ENCODE measurements at places on chromosomes 1 and 21. TPM values are rescaled to one million over a fixed set of nuclear protein-coding genes. Genes with fewer than 3 reads are reported as not detected.

GRCh38 chr1:183471743-183472487, 384 bp upstream of the SMG7 start:
- peak; percentile 96 for DNase-seq

GRCh38 chr1:84298328-84298683, 3.2 kb upstream of the SAMD13 start:
- peak; percentile 9 for DNase-seq

DNA sequence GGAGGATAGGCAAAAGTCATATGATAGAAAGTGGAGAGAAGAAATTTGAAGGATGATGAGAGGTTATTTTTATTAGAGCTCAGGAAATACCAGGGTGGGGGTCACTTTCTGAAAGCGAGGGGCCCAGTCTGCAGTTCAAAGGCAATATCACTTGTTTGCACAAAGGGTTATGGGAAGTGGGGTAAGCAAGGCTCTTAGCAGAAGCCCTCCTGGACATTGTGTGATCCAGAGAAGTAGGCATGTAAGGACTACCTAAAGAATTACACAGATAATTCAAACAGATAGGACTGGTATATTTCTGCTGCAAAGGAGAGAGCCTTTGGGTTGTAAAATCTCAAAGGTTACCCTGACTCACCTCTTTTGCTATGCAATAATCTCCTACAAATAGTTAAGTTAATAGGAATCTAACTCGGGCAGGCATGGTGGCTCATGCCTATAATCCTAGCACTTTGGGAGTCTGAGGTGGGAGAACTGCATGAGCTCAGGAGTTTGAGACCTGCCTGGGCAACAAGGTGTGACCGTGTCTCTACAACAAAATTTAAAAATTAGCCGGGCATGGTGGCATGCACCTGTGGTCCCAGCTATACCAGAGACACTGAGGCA, 25.2 kb upstream of the PRRC2C start:
- no peak for DNase-seq

DNA sequence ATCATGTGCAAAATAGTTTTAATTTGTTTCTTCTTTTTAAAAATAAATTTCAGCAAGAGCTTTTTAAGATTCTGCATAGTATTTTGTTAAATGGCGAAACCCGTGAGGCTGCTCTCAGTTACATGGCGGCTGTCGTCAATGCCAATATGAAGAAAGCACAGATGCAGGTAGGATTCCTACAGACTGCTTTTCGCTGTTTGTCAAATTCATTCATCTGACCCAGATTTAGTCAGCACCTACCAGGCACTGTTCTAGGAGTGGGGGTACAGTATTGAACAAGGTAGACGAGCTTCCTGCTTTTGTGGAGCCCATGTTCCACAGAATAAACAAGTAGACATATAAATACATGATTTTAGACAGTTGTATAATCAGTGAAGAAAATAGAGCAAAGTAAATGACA, 78.1 kb upstream of the KIF1B start:
- no peak for DNase-seq

DNA sequence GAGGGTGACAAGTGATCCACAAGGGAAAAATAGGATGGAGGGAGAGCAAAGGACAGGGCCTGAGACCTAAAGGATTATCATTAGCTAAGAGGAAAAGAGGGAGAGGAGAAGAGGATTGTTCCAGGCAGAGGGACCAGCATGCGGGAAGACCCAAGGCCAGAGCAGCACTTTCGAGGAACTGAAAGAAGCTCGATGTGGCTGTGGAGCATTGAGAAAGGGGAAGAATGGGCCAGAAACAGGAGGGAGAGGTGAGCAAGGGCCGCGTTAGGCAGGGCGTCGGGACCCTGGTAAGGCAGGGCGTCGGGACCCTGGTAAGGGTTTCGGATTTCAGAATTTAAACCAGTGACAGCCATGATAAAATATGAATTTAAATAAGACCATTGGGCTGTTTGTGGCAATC, 22.8 kb upstream of the CSF1 start:
- no peak for DNase-seq

DNA sequence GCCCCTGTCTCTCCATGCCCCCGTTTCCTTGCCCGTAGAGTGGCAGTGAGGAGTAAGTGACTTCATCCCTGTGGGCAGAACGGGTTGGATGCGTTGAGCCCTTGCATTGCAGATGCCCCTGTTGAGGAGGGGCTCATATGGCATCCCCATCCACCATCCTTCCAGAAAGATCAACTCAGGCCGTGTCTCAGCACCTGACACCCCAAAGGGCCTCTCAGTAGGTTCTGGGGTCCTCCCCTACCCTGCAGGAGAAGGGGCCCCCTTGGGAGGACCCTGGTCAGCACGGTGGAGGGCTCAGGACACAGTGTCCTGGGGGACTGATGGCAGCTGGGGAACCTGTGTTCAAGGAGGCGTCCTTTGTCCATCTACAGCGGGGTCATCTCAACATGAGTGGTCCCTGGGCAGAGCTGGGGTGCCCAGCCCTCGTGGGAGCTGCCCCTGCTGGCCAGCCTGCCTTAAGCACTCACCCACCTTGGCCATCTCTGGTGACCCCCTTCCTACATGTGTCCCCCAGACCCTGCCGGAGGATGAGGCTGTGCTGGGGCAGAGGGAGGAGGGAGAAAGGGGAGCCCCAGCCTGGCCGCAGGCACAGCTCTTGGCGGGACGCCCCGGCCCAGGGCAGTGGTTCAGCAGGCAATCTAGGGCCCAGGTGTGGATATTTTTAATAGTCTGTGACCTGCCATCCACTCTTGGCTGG, 48.2 kb upstream of the ACTRT2 start:
- DNase-seq, result no peak

DNA sequence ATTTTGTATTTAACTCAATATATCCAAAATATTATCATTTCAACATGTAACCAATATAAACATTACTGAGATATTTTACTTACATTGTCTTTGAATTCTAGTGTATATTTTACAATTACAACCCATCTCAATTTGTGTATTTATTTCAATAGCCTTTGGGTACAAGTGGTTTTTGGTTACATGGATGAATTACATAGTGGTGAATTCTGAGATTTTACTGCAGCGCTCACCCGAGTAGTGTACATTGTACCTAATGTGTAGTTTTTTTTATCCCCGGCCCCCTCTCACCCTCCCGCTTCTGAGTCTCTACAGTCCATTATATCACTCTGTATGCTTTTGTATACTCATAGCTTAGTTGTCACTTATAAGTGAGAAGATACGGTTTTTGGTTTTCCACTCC, 117.0 kb upstream of the GALNT2 start:
- DNase-seq, result no peak

- DNase-seq, result no peak
Measured at GRCh38 chr1:244139655-244140054, 88.6 kb downstream of the ZBTB18 start.

GRCh38 chr1:21707891-21708290, 38.7 kb upstream of the RAP1GAP start:
- DNase-seq, result no peak

- no peak for DNase-seq
Measured at GRCh38 chr1:24635195-24635843, 7.8 kb upstream of the SRRM1 start.

DNA sequence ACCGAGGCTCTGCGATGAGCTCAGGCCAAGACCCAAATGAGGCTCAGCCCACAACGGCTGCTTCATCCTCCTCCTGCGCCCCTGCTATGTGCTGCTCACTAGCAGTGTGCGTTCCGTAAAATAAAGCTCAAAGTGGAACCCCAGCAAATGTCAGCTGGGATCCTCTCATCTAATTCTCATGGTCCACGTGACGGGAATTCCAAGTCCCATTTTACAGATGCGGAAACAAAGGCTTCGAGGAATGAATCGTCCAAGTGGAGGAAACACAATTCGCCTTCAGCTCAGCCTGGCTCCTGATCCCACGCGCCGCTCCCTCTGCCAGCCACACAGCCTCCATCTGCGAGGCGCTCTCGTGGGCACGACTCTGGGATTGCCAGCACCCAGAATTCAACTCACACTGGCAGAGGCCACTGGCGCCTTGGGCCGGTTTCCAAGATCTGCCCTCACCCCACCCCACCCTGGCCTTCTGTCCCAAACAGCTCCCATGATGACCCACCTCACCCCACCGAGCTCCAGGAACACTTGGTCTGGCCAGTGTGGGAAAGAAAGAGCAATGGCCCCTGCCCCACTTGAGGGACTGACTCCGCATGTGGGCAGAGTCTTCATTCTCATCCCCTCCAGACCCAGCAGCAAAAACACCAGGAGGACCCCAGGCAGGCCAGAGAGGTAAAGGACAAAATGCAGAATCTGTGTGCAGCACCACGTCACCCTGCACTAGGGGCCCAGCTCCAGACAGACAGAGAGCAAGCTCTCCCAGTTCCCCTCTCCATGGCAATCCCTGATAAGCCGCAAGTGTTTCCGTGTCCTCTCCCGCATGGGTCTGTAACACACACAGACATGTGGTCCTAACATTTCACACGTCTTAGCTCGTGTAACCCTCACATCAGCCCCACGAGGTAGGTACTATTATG, 10.5 kb downstream of the CASZ1 start:
- no peak for DNase-seq

GRCh38 chr21:34857874-34858273, 189.1 kb downstream of the CLIC6 start:
- DNase-seq, result no peak

GRCh38 chr1:76725864-76726619, 141.2 kb upstream of the ST6GALNAC5 start:
- DNase-seq, result no peak

- DNase-seq, result no peak
Measured at GRCh38 chr1:198968866-198969265, 330.0 kb downstream of the PTPRC start.

DNA sequence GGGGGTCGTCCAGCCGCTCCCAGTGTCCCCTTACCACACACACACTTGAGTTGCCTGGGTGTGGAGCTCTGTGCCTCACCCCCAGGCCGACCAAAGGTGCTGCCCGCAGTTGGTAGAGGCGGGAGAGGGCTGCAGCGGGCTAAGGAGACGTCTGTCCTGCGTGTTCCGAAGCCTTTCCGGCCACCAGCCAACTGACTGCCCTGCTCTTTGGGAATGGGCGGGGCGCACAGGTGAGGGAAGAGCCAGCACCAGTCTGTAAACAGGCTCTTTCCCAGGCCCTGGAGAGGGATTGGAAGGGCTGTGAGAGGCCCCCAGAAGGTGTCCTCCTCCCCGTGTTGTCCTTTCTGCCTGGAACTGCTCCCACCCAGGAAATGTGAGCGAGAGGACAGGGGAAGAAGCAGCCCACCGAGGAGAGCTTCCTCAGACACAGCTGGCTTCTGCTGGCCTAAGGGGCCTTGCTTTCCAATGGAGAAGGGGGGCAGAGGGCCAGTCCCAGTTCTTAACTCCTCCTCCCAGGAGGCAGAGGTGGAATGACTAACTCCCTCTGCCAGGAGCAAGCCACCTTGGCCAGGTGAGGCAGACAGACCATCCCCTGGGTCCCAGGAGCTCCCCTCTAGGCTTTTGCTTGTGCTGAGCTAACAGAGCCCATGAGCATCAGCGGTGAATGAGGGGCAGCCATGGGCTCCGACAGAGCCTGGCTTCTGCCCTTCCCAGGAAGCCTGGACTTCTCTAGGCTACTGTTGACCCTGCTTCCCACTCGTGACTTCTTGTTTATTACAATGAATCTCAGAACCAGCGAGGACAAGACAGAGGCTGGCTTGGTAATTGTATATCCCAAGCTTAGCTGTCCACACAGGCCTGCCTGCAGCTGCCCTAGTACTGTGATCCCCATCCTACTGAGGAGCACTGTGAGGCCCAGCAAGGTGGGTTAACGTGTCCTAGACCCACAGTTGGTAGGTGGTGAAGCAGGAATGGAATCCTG, 158.1 kb upstream of the COA6 start:
- no peak for DNase-seq

GRCh38 chr21:33608559-33608958, 20.1 kb upstream of the DONSON start:
- DNase-seq, result no peak

- no peak for DNase-seq
Measured at GRCh38 chr1:90162216-90162615, 167.3 kb downstream of the ZNF326 start.

GRCh38 chr21:43585924-43586413, 73.3 kb downstream of the HSF2BP start:
- DNase-seq, result peak; percentile 92

- no peak for DNase-seq
Measured at GRCh38 chr1:69585666-69586065, 17.9 kb downstream of the LRRC7 start.

DNA sequence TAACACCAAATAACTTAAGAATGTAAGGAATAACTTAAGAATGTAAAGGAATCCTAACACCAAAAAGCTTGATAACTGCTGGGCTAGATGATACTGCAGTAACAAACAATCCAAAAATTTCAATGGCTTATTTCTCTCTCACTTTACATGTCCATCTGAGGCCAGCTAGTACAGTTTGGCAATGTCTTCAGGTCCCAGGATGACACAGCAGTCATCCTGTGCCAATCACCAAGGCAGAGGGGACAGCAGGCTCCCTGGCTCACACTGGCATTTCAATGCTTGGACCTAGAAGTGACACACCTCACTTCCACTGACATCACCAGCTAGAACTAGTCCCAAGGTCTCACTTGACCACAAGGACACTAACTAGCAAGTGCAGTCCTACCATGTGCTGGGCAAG, 15.3 kb downstream of the DNAJC11 start:
- no peak for DNase-seq

- no peak for DNase-seq
Measured at GRCh38 chr1:189597083-189597482, 880.6 kb downstream of the BRINP3 start.

GRCh38 chr1:48844187-48844586, 67.5 kb upstream of the BEND5 start:
- no peak for DNase-seq

GRCh38 chr1:25130895-25131294, 101.4 kb downstream of the SYF2 start:
- no peak for DNase-seq

DNA sequence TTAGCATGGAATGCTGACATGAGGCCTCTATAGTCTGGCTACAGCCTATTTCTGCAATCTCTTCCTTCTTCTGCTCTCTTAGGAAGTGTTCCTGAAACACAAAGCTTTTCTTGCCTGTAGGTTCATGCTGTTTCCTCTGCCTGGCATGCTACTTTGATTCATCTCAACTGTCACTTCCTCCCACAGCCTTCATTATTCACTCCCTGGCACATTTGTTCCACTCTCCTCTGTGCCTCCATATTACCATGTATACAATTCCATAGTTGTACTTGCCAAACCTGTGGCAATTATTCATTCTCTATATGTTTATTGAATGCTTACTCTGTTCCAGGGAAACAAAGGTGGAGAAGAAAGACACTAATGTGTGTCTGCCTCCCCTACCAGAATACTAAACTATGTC, 210.2 kb downstream of the LRRC7 start:
- no peak for DNase-seq

DNA sequence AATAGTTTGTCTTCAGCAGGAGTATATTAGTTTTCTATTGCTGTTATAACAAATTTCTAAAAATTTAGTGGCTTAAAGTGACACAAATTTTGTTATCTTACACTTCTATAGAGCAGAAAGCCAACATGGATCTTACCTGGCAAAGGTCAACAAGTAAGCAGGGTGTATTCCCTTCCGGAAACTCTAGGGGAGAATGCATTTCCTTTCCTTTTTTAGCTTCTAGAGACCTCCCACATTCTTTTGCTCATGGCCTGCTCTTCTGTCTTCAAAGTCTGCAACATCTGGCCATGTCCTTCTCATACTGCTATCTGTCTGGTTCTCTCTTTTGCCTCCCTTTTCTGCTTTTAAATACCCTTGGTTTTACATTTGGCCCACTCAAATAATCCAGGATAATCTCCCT, 242.6 kb downstream of the ZNF648 start:
- no peak for DNase-seq

Gene NRIP1
- 33.0 TPM for total RNA-seq

Gene TRIM67
- not detected for total RNA-seq

Gene SPRR2A
- not detected for total RNA-seq

Gene CFH
- 265 TPM for total RNA-seq

Gene EEIG2
- 17.1 TPM for total RNA-seq

Data from tibial nerve (tissue), 4 donors.